ENCODE measurements at places on chromosomes 5 and 9. TPM values are rescaled to one million over a fixed set of nuclear protein-coding genes. Genes with fewer than 3 reads are reported as not detected.

- no peak for DNase-seq
Measured at GRCh38 chr5:115857626-115858349, 16.1 kb downstream of the AP3S1 start.

GRCh38 chr9:129694243-129694646, 28.8 kb downstream of the PRRX2 start:
- no peak for DNase-seq

GRCh38 chr9:784916-785315, 56.6 kb upstream of the DMRT1 start:
- DNase-seq, result no peak

- DNase-seq, result no peak
Measured at GRCh38 chr5:8905021-8905420, 640.9 kb downstream of the SEMA5A start.

- DNase-seq, result no peak
Measured at GRCh38 chr9:128632066-128632465, 24.6 kb downstream of the DYNC2I2 start.

DNA sequence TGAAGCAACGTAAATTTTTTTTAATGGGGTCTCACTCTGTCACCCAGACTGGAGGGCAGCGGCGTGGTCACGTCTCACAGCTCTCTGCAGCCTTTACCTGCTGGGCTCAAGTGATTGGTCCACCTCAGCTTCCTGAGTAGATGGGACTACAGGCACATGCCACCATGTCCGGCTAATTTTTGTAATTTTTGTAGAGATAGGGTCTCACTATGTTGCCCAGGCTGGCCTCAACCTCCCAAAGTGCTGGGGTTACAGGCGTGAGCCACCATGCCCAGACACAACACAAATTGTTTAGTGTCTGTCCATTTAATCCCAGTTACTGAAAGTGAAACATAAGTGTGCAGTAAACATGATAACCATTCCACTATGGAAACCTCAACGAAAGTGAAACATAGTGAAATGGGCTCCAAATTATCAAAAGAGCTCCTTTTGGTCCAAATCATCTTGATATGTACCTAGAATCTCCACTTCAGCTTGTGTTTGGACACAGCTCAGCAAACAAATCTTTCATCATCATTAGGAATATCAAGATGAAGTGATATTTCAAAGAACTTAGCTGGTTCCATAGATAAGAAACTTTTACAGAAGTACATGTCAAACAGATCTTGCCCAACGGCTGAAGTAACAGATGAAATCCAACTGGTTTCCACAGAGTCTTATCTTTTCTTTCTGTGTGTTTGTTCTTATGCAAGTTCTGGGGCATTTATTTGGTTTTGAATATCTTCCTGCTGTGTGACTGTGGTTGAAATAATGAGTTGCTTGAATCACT, 41.2 kb upstream of the PLPP1 start:
- no peak for DNase-seq

DNA sequence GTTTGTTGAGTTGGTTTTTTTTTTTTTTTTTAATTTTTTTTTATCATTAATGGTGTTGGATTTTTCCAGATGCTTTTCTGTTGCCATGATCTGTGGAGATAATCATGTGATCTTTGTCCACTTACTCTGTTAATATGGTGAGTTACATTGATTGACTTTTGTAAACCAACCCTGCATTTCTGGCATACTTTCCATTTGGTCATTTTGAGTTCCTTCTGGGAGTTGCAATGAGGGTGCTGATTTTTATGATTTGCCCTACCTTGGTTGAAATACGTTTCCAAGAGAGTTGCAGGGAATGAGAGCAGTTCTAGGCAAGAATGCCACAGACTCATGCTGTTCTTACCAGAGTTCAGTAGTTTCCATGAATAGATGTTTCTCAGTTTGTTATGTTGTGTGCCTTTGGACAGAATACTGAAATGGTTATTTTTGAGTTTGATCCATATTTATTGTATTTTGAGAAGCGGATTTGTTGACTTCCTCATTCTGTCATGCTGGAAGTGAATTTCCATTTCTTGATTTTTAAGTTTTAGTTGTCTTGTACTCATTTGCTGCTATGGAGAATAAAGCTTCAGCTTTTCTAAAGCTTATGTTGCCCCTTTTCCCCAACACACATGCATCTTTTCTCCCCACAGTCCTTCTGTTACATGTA, 69.0 kb downstream of the SCAMP1 start:
- DNase-seq, result no peak

- no peak for DNase-seq
Measured at GRCh38 chr9:108099854-108100253, 610.3 kb upstream of the KLF4 start.

DNA sequence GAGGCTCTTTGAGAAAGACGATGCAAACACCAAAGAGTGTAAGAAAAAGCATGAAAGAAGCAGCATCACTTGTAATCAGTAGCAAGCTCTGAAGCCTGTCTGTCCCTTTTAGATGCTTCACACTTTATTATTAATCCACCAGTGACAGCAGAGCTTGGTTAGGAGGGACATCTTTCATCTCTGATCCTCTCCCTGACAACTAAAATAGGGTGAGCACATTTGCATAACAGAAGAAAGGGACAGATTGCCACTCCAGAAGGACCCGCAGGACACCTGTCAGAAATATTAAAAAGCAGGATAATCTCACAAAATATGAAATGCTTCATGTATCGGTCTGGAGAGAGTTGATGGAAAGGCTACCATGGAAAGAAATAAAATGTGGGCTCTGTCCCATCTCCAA, 71.4 kb upstream of the MAP1B start:
- no peak for DNase-seq

- DNase-seq, result no peak
Measured at GRCh38 chr5:146836226-146836842, 42.2 kb downstream of the PPP2R2B start.

- DNase-seq, result no peak
Measured at GRCh38 chr5:316210-317085, 5.1 kb upstream of the AHRR start.

DNA sequence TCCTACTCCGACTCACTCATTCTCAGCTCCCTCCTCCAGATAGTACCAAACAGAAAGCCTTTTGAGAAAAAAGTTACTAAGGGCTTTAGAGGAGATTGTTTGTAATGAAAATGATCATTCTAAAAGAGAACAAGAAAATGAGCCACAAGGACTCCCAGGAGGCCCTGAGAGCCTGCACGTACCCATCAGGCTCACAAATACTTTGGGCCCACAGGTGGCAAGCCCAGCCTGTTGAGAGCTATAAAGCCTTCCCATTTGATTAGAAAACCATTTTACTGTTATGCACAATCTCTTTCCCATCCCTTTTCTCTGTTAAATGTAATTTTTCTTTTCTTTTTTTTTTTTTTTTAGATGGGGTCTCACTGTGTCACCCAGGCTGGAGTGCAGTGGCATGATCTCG, 136.1 kb downstream of the LHFPL2 start:
- DNase-seq, result no peak

DNA sequence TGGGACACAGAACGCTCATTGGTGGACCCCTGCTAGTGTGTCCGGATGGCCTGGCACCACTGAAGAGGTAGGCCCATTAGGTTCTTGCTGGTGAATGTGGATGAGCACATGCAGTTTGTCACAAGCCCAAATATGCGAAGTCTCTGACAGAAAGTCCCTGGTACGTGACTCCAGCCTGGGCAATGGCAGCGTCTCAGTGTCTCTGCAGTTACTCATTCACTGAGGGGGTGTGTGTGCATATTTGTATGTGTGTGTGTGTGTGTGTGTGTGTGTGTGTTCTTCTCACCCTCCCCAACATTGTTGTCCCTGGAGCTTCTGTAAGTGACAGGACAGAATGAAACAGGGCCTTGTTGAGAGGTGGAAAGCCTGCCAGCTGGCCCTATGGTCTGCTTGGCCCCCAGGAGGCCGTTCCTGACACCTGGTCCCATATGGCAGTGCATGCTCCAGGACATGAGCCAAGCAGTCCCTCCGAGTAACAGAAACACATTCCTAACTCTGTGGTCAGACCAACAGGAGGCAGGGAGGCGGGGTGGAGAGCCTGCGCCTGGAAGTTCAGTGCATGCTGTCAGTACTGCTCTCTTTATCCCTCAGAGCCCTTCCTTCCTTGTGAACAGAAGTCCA, 169.9 kb downstream of the SLC28A3 start:
- peak; percentile 79 for DNase-seq

DNA sequence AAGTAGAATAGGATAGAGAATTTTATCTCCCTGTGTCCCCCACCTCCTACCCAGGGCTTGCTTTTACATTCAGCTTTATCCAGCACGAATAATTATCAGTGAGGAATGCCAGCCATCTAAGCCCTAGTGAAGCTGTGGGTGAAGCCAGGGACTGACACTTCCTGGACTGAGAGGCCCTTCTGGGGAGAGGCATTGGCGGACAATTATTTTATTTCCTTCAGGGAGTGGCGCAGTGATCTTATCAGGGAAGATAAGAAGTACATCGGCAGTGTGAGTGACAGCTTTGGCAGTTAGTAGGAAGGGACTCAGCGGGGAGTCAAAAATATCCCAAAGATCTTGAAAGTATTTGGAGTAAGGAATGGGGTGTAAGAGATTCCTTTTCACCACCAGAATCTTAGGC, 34.9 kb upstream of the RPS23 start:
- no peak for DNase-seq

DNA sequence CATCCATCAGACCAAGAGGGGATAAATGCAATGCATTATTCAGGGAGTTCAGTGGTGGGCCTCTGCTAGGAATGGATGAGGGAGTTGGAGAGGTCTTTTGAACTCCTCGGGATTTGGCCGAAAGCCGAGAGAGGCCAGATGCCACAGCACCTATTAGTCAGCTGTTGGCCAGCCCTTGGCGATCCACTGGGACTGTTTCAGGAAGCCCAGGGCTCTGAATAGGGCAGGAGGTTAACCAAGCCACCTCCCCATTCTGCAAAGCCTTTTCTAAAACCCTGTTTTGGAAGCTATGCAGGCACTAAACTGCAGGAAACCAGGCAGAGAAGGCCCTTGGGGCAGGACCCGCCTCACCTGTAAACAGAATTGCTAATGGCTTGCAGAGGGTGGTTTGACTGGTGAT, 37.8 kb downstream of the ASTN2 start:
- no peak for DNase-seq

DNA sequence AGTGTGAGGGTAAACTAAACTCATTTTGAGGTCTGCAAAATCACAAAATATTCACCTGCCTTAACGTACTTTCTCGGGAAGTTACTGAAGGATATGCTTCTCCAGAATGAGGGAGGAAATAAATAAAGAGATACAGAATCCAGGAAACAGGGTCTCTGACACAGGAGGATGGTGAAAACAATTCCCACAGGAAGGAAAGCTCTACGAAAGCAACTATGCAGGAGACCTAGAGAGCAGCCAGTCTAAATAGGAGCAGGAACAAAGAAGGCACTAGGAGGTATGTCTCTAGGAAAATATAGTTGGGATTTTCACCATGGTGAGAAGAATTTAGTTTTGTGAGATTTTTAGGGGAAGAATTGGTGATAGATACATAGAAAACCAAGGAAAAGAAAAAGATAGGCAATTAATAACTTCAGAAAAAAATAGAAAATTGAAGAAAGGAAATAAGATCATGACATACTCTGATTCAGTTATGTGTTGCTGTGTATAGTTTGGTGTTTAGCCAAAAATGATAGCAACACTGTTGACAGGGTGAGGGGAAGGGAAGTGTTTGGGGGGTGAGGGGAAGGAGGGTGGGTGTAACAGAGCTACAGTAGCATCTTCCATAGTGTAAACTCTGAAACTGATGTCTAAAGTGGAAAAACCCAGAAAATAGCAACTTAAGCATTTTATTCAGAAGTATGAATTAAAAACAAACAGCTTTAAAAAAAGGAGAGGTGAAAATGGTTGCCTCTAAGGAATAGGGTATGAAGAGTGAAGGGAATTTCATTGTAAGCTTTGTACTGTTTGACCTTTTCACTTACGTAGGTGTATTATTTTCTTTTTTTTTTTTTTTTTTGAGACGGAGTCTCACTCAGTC, 9.8 kb downstream of the GPR21 start:
- peak; percentile 92 for DNase-seq

GRCh38 chr5:96807075-96807654, 580 bp downstream of the ERAP1 start:
- peak; percentile 24 for DNase-seq

DNA sequence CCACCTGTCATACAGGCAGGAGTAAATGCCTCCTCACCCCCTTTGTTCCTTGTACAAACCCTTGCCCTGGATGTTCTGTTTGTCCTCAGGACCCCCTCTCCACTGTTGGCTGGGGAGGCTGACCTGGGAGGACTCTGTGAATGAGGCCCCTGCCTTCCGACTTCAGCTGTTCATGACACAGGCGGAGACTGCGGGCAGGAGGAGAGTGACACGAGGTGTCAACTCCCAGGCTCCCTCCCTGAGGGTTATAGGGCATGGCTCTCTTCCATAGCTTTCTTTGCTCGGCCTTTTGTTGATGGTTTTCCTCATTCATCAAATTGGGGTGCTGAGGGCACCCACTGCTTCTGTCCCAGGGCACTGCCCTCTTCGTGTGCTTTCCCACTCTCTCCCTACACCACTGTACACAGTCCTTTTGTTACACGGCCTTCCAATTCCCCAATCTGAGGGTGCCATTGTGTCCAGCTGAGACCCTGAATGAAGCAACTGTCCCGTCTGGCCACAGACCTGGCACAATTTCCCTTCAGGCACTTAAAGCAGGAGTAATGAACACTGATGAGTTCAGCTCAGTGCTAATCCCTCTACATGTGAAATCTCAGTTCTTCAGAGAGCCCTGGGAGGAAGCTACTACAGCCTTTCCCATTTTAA, 33.8 kb downstream of the KCNIP1 start:
- no peak for DNase-seq

- DNase-seq, result peak; percentile 94
Measured at GRCh38 chr5:140107312-140108092, 6.4 kb upstream of the PURA start.

DNA sequence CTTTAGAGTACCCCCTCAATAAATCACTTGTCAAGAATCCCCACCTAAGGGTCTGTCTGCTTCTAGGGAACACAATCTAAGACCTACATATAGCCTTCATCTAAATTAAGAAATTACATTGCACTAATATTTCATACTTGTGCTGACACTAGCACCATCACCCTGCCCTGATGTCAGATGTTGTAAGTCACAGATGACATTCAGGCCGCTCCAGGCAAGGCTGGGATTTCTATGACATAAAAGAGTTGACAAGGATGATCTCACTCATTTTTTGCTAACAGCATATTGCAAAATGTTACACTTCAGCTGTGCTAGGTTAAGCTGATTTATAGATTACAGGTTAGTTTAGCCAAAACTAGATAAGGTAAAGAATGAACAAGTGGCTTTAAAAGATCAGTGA, 372.5 kb upstream of the GRIA1 start:
- no peak for DNase-seq

- DNase-seq, result no peak
Measured at GRCh38 chr9:111050819-111051218, 12.5 kb upstream of the LPAR1 start.

DNA sequence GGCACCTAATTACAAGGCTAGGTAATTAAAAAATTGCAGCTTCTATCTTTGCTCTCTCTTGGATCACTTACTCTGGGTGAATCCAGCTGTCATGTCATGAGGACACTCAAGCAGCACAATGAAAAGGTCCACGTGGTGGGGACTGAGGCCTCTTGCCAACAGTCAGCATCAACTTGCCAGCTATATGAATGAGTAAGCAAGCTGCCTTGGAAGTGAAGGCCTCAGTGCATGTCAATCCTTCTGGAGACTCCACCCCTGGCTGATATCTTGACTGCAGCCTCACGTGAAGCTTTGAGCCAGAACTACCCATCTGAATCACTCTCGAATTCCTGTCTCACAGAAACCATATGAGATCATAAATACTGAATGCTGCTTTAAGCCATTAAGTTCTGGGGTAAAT, 140.5 kb downstream of the SNX18 start:
- DNase-seq, result peak; percentile 20

The DMGDH gene
- 0.76 TPM for total RNA-seq

The QSOX2 gene
- total RNA-seq, result 5.1 TPM

The PPP1R2B gene
- total RNA-seq, result 0.13 TPM

The HMCN2 gene
- total RNA-seq, result under 0.01 TPM
